ENCODE measurements at places on chromosomes 7 and 10.

DNA sequence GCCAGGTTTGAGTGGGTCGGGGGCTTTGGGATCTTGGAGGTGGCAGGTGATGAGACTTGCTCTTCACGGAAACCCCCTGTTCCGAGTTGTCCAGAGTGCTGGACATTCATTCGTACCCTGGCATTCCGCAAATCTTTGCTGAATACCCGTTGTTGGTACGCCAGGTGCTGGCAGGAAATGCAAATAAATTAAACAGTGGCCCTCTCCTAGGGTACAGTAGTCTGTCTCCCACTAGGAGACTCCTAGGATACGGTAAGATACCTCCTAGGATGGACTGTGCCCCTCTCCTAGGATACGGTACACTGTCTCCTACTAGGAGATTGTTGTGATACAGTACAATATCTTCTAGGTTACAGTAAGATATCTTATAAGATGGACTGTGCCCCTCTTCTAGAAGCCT is 544 bp downstream of the SEC23IP start:
- no peaks in the 10 kb centered on the region for H3K27me3 ChIP-seq
- no peak for DNase-seq
- peaks cover 2% of the 10 kb centered on the region for H3K36me3 ChIP-seq
- H3K4me3 ChIP-seq = peak overlapping the region; percentile 88
- H3K27ac ChIP-seq = peak overlapping the region; percentile 90

DNA sequence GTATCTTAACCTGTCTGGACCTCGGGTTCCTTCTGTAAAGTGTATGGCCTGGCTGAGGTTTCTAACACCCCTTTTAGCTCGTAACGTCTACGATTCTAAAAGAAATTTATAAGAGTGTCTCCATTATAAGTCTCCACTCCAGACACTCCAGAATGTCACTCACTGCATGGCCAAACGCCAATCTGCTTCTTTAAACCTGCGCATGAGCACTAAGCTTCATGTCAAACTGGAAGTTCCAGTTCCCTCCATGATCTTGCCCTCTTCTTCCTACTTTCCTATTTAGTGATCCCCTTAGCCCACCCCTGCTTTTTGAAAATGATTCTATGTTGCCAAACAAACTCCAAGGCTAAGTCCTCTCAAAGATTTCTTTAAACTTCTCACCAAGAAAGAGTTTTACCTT is 241.4 kb upstream of the NPVF start:
- H3K4me3 ChIP-seq = no peak overlapping the region
- peaks cover 9% of the 10 kb centered on the region for H3K27me3 ChIP-seq
- no peak overlapping the region for H3K27ac ChIP-seq
- no peak for DNase-seq
- H3K4me1 ChIP-seq = no peaks in the 10 kb centered on the region
- H3K36me3 ChIP-seq = no peaks in the 10 kb centered on the region

DNA sequence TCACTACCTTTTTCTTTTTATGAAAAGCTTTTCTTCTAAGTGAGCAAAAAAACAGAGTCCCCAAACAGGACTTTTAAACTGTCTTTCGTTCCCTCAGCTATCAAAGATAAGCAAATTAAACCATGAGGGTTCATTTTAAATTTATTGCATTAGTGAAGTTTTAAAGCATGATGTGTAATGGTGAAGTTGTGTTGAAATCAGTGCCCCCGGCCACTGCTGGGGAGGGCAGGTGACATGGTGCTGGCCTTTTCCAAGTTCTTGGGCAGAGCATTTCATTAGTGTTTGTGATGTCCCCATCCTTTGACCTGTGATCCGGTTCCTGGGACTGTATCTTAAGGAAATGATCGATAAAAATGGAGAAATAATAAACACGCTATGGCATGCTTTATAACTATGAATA is 96.0 kb downstream of the EEPD1 start:
- no peak for DNase-seq
- peaks cover 22% of the 10 kb centered on the region for H3K4me1 ChIP-seq

GRCh38 chr7:104160375-104160774 is 47.4 kb downstream of the ORC5 start:
- no peaks in the 10 kb centered on the region for H3K4me1 ChIP-seq
- no peak overlapping the region for H3K27ac ChIP-seq
- DNase-seq = no peak
- no peak overlapping the region for H3K4me3 ChIP-seq
- peaks cover 21% of the 10 kb centered on the region for H3K36me3 ChIP-seq

GRCh38 chr10:7817984-7818294 is 366 bp upstream of the TAF3 start:
- no peak for DNase-seq
- H3K4me1 ChIP-seq = peaks cover 39% of the 10 kb centered on the region
- no peaks in the 10 kb centered on the region for H3K27me3 ChIP-seq

DNA sequence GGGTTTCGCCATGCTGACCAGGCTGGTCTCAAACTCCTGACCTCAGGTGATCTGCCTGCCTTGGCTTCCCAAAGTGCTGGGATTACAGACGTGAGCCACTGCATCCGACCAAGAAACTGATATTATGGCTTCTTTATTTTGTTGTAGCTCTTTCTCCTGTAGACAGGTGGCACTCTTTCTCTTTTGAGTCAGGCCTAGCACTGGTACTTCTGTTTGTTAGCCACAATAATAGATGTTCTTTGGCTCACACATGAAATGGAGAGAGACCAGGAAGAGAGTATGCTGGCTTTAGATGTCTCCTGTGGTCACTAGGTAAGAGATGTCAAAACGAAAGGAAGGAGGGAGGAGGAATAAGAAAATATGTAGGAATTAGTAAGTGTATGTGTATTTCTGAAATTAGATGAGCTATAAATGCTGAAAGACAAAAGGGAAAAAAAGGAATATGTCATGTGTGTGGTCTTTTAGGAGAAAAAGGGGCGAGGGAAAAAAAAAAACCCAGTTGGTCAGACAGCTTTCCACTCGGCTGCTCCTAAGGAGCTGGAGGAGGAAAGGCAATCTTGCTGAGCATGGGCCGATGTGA is 78.7 kb downstream of the CLEC2L start:
- H3K4me3 ChIP-seq = no peak overlapping the region
- no peaks in the 10 kb centered on the region for H3K27me3 ChIP-seq
- no peak for DNase-seq
- H3K36me3 ChIP-seq = peaks cover 90% of the 10 kb centered on the region

DNA sequence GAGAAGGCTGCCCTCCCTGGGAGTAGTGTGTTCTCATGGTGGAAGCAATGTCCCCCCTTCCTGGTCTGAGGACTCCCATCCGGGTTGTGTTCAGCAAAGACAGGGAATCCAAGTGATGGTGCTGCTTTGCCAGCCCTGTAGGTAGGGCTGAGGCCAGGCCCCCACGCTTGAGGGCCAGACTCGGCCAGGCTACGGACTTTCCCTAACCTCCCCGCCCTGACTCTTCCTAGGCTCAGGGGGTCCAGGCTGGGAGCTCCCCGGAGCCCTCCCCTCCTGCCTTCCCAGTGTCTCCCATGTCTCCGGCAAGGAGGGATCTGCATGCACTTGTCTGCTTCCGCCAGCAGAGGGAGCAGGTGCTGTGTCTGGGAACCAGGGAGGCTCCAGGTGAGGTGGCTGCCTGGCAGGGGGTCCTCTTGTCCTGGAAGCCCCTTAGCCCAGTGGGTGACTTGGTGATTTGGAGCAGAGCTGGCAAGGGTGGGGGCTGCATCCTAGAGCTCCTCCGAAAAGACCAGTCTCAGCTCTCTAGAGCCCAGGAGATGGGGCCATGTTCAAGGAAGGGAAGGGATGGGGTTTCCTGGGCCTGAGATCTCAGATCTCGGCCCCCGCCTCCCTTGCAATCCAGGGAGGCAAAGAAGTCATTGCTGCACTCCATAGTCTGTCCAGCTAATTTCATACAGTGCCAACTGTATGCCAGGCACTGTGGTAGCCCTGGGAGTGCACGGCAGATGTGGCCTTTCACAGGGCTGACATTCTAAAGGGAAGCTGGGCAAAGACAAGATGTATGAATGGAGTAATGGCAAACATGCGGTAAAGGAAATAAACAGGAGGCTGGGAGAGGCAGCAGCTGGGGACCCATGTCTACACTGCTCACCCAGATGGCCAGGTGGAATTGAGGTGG is 20.3 kb upstream of the SFRP5 start:
- H3K27me3 ChIP-seq = peaks cover 26% of the 10 kb centered on the region
- H3K27ac ChIP-seq = no peak overlapping the region
- H3K36me3 ChIP-seq = no peaks in the 10 kb centered on the region

- no peaks in the 10 kb centered on the region for H3K27me3 ChIP-seq
- H3K4me3 ChIP-seq = no peak overlapping the region
- DNase-seq = no peak
- H3K4me1 ChIP-seq = peaks cover 29% of the 10 kb centered on the region
- no peak overlapping the region for H3K27ac ChIP-seq
- H3K36me3 ChIP-seq = peaks cover 15% of the 10 kb centered on the region
These were observed 176.2 kb downstream of the ST7 start for GRCh38 chr7:117129521-117129955.
